Activated T-helper 1 cell treated with Interleukin-2 at 50 U/mL for 16 hours (primary cell): ENCODE measurements at places on chromosomes 13 and 19.
A peak's percentile ranks its signal among the peaks of the same experiment; 100 is the strongest.

GRCh38 chr13:38301236-38301635 lies 48.4 kb upstream of the UFM1 start:
- DNase-seq = no peak

- no peak for DNase-seq
These were observed 283.3 kb downstream of the FOXO1 start for GRCh38 chr13:40383132-40383531.

- no peak for DNase-seq
These were observed 5.4 kb upstream of the CDC37 start for GRCh38 chr19:10408511-10409283.

GRCh38 chr13:26988059-26988769 lies 183.4 kb downstream of the USP12 start:
- no peak for DNase-seq

DNA sequence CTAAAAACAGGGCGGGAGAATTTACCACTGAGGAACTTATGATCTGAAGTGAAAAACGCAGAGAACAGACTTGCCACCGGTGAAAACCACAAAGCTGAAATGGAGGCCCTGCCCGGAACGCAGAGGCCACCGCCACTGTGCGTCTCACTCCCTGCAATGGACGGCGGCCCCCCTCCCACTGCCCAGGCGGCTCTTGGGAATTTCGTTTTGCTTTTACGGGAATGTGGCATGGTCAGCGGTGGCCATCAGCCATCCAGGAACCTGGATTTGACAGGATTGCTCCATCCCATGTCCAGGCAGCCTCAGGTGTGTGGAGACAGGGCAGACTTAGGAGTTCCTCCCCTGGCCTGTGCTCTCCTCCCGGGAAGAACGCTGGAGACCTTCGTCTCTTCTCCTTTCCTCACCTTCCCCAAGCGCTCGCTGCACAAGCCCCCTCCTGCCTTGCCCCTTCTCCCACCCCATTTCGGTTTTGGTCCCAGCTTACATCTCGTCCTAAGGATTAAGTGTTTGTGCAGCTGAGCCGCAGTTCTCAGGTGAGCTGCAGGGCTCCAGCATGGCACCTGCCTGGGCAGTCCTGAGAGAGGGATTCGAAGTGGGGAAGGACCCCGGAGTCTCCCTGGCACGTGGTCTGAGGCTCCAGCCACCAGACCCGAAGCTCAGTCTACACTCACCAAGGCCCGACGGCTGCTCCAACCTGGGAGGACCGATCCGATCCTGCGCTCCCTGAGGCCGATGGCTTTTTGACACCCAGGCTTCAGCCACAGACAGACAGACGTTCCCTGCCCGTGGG lies 49.9 kb downstream of the MCF2L start:
- no peak for DNase-seq

DNA sequence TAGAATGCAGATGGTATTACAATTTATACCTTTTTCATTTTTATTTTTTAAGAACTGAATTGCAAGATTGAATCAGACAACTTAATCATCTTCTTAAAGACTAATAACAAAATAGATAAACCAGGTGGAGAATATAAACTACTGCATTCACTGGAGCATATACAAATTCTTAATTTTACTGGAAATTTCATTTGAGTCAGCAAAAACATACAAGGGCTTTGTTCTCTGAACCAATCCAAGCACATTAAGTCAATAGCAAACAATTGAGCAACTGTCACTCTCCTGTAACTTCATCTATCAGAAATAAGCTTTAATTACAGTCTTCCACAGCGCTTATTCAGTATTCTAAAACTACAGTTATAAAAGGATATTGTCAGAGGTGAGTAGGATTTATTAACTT lies 167.4 kb upstream of the OBI1 start:
- DNase-seq = no peak

- no peak for DNase-seq
These were observed 1094.3 kb downstream of the EFNB2 start for GRCh38 chr13:105441051-105441750.

- DNase-seq = no peak
These were observed 56.9 kb upstream of the GTF2F2 start for GRCh38 chr13:45063261-45063860.

DNA sequence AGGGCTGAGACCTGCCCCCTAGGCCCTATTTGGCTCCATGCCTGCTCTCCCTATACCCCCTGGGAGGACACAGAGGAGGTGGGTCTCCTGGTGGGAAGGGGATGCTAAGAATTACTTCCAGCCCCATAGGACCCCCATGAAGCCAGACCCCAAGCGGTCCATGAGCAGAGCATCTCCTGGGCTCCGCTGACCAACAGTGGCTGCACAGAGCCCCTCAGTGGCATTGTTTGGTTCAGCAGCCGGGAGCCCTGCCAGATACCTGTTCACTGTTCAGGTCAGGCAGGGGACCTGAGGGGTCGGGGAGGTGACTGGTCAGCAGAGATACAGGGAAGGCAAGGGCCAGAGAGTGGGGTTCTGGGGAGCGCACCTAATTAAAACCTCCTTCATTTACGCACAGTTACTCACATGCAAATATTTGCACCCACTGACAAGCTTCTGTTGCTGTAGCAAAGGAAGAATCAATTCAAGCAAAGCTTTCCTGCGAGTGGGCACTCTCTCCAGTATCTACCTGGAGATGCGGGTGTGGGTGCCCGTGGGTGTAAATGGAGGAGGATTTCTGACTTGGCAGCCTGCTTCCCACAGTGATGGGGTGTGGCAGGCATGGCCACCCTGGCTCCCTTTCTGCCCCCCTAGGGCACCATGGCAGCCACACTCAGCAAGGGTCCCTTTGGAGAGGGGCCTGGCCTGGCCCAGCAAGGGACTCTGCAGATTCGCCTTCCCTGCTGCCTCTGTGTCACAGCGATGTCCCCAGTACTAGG lies 83.5 kb downstream of the CHST8 start:
- DNase-seq = no peak

- peak; percentile 47 for DNase-seq
These were observed 29.8 kb downstream of the CERS1 start for GRCh38 chr19:18865973-18866799.

DNA sequence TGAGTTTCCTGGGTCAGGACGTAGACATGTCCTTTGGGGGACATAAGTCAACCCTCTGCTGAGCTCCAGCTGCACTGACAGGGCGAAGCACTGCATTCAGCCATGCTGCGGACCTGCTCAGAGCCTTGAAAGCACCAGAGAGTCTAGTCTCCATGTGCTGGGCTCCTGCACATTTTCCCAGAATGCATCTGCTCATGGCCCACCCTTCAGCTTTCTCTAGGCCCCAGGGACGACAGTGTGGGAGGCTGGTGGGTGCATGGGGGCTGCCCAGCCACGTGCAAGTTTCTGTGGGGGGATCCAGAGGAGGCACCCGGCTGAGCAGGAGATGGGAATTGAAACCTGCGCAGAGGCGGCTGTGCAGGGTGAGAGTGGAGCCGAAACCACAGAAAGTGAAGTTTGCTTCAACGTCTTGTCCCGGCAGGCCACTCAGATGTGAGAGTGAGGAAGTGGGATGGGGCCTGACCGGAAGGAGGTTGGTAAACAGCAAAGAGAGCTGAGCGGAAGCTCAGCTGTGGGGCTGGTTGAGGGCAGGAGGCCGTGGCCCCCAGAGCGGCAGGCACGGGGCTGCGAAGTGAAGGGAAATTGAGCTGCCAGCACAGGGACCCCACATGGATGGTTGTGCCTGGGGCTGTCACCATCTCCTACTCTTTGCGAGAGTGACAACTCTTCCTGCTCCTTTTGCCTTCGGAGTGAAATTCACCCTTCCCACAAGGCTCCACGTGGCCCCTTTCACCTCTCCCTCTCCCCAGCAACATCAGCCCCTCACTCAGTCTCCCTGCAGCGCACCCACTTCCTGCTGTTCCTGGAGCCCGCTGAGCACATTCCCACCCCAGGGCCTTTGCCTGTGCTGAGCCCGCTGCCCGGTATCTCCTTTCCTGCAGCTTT lies 11.8 kb downstream of the PGLS start:
- peak; percentile 25 for DNase-seq

GRCh38 chr19:19591133-19591825 lies 27.2 kb downstream of the PBX4 start:
- peak; percentile 48 for DNase-seq

- no peak for DNase-seq
These were observed 50.6 kb downstream of the XPO4 start for GRCh38 chr13:20851844-20852402.

DNA sequence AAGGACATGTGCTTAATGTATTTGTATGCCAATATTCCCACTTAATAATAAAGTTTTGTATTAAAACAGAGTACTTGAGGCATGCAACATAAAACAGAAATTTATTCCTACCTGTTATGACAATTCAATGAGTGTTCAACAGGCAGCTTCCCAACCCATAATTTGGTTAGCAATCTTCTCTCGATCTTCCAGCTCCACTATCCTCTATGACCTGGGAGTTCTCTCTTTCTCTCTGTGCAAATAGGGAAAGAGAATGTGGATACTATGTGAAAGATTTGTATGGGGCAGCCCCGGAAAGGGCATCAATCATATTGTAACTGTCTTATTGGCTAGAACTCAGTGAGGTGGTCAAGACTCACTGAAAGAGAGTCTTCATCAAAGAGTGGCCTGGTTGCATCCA lies 644.9 kb upstream of the PCDH20 start:
- no peak for DNase-seq

- DNase-seq = no peak
These were observed 1.1 kb downstream of the INSR start for GRCh38 chr19:7292950-7293761.

DNA sequence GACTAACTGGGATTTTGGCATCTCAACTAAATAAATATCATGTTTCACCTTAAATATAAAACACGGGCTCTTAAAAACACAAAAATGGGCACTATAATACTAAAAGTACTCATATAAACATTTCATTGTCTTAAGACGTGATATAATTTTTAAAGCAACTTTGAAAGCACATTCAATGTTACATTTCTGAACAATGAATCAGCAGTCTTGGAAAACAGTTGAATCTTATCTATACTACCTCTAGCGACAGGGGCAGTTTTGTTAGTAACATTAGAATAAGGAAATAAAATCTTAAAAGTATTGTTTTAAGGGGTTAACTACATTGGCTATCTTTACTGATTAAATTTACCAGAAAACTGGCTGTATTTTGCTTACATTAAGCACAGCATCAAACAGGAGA lies 156.9 kb downstream of the UGGT2 start:
- DNase-seq = no peak

GRCh38 chr13:34031610-34032009 lies 213.7 kb downstream of the RFC3 start:
- no peak for DNase-seq

- DNase-seq = no peak
These were observed 792 bp upstream of the PEX11G start for GRCh38 chr19:7489609-7490044.

GRCh38 chr13:35894636-35895035 lies 236.5 kb downstream of the DCLK1 start:
- DNase-seq = no peak

GRCh38 chr13:32453981-32454380 lies 26.1 kb upstream of the N4BP2L1 start:
- no peak for DNase-seq

GRCh38 chr19:46493236-46494145 lies 2.2 kb downstream of the PNMA8B start:
- DNase-seq = no peak

DNA sequence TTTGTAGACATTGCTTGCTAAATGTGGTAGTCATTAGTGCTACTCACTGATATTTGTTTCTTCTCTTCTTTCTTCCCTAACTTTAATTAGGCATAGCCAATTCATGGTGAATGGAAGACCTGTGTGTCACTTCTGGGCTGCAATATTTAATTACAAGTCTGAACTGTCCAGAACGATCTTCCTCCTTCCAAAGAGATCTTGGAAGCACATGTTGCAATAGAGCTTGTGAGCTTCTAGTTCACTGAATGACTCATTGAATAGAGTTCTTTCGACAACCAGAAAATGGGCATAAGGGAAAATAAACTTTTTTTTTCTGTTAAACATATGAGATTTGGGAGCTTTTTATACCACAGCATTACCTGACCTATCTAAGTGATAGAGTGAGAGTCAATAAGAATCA lies 1264.6 kb downstream of the PCDH9 start:
- DNase-seq = no peak

- no peak for DNase-seq
These were observed 344.6 kb downstream of the DNAJC15 start for GRCh38 chr13:43368003-43368402.

DNA sequence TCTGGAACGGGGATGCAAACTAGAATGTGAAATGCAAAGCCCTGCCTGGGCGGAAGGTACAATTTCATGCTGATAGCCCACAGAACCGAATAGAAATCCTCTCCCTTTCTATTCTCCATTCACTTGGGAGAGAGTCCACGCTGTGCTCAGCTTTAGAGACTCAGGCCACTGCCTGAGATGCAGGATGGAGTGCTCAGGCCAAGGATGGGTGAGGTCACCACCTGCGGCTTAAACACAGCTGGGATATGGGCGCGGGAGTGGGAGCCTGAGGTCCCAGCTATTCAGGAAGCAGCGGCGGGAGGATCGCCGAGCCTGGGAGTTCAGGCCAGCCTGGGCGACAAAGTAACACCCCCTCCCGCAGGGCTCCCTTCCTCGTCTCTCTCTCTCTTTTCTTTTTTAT lies 446 bp upstream of the ZNF83 start:
- DNase-seq = no peak

- DNase-seq = no peak
These were observed 24.5 kb upstream of the ZNF83 start for GRCh38 chr19:52662631-52663030.

DNA sequence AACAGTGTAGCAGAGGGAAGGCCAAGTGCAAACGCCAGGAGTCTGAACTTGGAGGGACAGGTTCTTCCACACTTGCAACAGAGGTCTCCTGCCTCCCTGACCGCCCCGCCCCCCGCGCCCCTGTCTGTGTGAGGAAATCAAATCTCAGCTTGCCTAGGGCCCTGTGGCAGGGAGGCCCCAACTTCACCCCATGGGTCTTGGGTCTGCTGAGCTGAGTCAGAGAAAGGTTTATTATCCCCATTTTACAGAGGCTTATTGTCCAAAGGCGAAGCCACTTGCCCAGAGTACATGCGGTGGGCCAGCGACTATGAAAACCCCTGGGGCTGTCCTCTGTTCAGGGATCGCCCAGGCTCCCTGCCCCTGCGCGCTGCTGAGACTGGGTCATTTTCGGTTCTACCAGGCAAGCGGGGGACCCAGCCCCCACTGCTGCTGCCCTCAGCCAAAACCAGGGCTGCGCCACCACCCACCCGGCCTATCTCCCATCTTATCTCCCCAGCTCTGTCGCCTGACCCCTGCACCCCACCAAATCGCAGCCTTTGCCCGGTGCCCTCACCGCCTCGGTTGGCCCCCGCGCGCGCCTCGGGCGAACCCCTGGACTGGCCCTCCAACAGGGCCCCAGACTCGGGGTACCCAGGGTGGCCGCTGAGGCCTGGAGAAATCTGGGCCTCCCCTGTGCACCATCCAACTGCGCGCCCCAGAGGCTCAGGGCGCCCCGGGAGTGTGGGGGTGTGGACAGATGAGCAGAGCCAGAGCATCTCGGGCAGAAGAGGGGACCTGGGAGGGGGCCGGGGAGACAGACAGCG lies 850 bp upstream of the CERS4 start:
- DNase-seq = no peak
